ENCODE measurements at places on chromosomes 1 and 21. TPM values are rescaled to one million over a fixed set of nuclear protein-coding genes. Genes with fewer than 3 reads are reported as not detected.

C1orf216 gene
- total RNA-seq: 20.8 TPM

CD52 gene
- not detected for total RNA-seq

TMPRSS15 gene
- not detected for total RNA-seq

OR2L3 gene
- total RNA-seq: not detected

PRR9 gene
- total RNA-seq: not detected

PLEKHN1 gene
- total RNA-seq: 1.8 TPM

RAB42 gene
- 4.5 TPM for total RNA-seq

MAEL gene
- not detected for total RNA-seq

CLDN14 gene
- 0.28 TPM for total RNA-seq

SPATA6 gene
- 3.9 TPM for total RNA-seq

IL22RA1 gene
- total RNA-seq: not detected
